ENCODE measurements at places on chromosomes 6 and 20.

GRCh38 chr6:145329257-145329656 is 406.1 kb downstream of the EPM2A start:
- DNase-seq: no peak

GRCh38 chr20:38471987-38472512 is 593 bp upstream of the RALGAPB start:
- no peak for DNase-seq

GRCh38 chr6:90173262-90173925 is 123.2 kb downstream of the BACH2 start:
- no peak for DNase-seq

DNA sequence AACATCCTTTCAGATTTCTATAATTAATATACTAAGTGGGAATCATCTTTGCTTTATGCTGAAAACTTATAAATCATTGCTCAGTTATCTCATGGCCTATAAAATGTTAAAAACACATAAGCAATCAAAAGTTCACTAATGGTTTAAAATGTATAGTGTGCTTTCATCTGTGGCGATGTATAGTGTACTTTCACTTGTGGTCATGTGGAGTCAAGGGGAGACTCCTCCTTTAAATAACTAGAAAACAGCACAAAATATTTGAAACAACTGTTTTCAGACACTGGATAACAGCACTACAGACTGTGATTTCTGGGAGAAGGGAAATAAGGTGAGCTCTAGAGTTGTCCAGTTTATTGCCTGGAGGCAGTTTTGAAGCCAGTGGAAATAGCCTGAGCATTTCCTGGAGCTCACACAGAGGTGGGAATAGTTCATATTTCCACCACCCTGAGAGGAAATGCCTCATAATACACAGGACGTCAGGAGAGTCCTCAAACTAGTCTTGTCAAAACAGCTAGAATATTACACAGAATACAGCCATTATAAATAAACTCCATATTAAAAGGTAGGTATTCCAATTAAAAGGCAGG is 89.4 kb downstream of the CEP162 start:
- no peak for DNase-seq

DNA sequence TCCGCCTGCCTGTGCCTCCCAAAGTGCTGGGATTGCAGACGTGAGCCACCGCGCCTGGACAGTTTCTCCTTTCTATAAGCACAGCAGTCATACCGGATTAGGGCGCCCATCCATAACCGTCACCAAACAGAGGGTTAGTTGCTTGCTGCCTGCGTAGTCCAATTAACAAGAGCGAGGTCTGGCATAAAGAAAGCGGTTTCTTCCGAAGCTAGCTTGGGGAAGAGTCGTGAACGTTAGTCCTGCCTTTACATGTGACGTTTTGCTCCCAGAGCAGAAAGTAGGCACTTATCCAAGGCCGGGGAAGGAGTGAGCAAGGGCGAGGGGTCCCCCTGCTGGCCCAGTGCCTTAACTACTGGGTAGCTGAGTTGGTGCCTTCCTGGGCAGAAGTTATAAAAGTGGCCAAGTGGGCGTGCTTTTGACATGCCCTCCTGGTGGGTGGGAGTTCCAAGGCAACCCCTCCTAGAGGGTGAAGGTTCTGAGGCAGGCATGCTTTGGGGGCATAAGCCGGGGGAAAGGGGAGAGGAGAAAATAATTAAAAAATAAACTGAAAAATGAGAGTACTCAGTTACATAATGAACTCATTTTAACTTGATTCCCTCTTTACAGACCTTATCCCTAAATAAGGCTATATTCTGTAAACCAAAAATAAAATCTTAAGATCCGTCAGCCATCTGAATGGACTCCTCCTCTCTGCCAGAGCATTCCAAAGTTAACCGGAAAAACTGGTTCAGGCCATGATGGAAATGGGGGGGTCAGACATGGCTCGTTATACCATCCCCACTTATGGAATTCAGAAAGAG is 88.0 kb downstream of the FAM217A start:
- peak; percentile 80 for DNase-seq

DNA sequence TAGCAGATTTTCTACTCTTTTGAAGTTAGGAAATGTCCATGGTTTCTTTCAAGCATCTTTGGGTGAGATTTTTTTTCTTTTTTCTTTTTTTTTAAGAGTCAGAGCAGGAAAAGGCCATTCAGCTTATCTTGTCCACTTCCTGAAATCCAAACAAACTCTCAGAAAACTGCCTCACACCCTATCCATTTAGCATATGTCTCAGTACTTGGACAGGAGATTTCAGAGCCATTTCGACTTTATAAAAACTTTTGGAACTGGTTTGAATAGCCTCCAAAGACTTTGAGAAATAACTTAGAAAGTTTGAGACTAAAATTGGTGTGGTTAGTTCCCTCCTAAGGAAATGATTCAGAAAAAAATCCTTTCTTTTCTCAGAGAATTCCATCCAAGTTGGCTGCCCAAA is 125.1 kb downstream of the MYLK4 start:
- DNase-seq: no peak

DNA sequence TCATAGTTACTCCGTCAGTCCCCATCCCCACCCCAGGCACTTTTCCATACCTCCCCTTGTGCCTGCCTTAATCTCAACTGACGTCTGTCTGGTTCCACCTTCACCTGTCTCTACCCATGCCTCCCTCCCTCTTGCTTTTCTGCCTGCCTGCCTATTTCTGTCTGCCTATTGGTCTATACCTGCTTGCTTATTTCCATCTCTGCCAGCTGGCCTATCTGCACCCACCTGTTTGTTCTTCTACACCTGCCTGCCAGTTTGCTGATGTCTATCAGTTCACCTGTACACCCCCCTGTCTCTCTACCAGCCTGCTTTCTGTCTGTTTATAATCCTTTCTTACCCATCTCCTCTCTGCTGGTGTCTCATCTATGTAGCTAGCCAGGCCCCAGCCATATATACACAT is 87.5 kb downstream of the RALGAPA2 start:
- DNase-seq: no peak
